Stimulated activated naive CD8-positive, alpha-beta T cell treated with anti-CD3 and anti-CD28 coated beads, Interleukin-15, Interleukin-2, amounts not matched to agents 100 U/mL and 50 U/mL, for 24 hours (primary cell): ENCODE measurements at places on chromosomes 6 and 20.

GRCh38 chr6:33568826-33569570 lies 11.1 kb downstream of the BAK1 start:
- no peak for DNase-seq

DNA sequence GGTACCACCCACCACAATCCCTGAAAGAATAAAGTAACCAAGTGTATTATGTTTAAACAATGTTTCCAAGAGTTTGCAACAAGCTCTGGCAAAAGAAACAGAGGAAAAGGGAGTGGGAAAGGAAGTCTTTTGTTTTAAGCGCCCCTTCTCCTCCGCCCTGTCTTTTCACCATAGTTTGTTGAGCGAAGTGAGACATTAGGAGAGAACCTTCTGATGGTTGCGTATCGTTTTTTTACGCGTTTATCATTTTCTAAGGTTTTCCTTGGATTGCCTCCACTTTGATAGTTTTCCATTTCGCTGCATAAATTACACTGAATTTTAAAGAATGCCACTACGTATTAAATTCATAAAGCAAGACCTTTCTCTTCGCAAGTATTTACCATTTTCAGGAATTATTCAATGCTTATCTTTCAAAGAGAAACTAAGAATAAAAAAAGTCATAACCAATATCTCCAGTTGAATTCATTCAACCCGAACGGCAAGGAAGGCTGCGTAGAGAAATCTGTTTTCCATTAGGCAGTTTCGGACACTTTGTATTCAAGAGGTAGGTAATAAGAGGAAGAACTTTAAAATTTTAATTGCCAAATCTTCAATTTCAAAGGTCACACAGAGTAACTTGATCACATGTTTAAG lies 920 bp upstream of the EPHA7 start:
- DNase-seq, result no peak

- DNase-seq, result no peak
Observed at GRCh38 chr6:88376197-88376596, 210.1 kb upstream of the CNR1 start.

- DNase-seq, result no peak
Observed at GRCh38 chr6:39812853-39813533, 20.8 kb downstream of the DAAM2 start.

- no peak for DNase-seq
Observed at GRCh38 chr6:170097505-170098427, 193.1 kb downstream of the DLL1 start.

- DNase-seq, result no peak
Observed at GRCh38 chr6:70345619-70346018, 42.7 kb upstream of the COL9A1 start.

DNA sequence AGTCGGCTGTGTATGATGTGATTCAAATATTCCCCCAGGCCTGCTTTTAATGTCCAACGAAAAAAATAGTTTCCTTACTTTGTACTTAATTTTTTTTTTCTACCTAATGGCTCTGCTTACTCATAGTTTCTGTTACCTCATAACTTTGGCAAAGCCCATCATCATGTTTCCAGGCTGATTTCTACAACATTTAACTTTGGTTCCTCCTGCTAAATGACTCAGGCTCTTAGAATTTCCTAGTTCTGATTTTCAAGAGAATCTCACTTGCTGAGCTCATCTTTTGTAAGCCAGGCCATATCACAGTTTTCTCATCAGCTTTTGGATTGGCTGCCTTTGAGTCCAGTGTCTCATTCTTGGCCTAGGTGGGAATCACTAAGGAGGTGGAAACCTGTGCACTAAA lies 323.1 kb downstream of the HDGFL1 start:
- DNase-seq, result no peak

DNA sequence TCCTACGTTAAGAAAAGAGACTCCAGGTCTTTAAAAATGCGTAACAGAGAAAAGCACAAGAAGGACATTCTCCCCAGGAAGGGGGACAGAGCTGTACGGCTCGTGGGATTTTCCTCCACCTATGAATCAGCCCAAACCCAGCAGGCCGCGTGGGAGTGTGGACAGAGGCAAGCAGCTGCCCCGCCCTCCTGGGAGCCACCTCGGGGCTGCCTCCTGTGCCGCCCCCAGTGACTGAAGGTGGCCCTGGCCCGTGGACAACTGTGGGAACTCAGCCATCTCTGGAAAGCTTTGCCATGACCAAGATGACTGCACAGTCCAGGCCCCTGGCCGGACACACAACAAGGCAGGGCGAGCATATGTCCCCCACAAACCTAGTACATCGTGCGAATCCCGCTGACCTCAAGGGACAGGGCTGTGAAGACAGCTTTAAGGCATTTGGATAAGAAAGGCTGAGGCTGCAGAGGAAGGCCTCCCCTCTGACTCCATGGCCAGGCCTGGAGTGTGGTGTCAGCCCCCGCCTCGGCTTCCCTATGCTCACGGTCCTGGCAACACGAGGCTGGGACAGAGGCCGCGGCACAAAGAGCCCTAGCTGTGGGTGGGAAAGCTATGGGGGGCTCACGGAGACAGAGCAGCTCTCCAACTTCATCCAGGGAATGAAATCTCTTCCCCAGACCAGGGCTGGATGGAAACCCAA lies 26.9 kb downstream of the PXDC1 start:
- DNase-seq, result no peak

- DNase-seq, result no peak
Observed at GRCh38 chr6:125375821-125376220, 74.1 kb upstream of the HDDC2 start.

GRCh38 chr6:158481690-158482473 lies 78.0 kb upstream of the TMEM181 start:
- no peak for DNase-seq

- DNase-seq, result no peak
Observed at GRCh38 chr20:10666221-10667076, 7.3 kb downstream of the JAG1 start.

- no peak for DNase-seq
Observed at GRCh38 chr20:10790013-10790412, 116.2 kb upstream of the JAG1 start.

- DNase-seq, result no peak
Observed at GRCh38 chr20:19883501-19883900, 125.4 kb downstream of the RIN2 start.

DNA sequence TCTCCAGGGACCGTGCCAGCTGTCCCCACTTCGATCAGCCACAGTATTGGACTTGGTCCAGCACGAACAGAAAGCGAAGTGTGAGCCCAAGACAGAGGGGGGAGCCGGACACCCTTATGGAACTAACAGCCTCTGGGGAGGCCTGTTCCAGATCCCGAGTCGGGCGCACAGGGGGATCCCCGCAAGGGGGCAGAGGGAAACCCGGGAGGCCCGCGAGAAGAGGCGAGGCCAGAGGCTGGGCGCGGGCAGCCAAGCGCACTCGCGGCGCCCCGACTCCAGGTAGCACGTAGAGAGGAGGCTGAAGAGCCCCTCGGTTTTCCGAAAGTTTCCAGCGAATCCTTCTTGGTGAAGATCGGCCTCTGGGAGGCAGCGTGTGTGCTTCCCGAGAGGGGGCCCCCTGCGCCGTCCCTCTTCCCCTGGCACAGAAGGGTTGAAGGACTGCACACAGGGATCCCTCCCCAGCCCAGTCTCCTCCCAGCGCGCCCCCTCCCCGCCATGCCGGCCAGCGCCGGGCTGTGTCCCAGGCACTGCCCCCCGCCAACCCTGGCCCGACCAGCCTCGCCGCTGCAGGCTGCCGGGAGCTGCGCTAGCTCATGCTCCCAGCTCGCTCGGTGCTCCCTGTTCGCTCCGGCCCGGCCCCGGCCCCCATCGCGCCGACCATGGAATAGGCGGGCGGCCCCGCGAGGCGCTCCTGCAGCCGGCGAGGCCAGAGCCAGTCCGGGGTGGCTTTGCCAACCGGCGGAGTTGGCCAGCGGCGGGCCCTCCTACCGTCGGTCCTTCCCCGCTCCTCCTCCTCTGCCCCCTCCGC lies 577 bp upstream of the SLC24A3 start:
- no peak for DNase-seq

- DNase-seq, result no peak
Observed at GRCh38 chr6:132464538-132465256, 48.2 kb downstream of the STX7 start.

DNA sequence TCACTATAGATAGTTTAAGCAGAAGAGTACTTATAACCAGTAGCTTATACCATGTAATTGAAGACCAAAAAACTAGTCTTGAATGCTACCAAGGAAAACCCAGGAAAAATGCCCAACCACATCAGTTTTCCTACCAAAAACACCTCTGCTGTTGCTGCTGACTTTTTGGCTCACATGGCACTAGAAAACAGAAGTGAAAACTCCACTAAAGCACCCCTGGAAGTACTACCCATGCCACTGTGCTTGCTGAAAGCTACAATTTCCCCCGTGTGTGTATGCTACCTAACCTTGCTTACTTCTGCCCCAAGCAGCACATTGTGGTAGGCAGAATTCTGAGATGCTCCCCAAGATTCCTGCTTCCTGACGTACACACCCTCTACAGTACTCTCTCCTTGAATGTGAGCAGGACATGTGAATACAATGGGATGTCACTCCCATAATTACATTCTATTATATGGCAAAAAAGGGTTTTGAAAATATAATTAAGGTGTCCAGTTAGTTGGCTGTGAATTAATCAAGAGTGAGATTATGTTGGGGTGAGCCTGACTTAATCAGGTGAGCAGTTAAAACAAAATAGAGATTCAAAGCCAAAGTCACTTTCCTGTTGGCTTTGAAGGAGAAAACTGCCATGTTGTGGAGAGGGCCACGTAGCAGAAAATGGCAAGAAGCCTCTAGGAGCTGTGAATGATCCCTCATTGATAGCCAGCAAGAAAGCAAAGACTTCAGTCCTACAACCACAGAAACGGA lies 209.8 kb upstream of the MARCKS start:
- DNase-seq, result no peak

- no peak for DNase-seq
Observed at GRCh38 chr20:56163806-56164205, 84.7 kb upstream of the MC3R start.

DNA sequence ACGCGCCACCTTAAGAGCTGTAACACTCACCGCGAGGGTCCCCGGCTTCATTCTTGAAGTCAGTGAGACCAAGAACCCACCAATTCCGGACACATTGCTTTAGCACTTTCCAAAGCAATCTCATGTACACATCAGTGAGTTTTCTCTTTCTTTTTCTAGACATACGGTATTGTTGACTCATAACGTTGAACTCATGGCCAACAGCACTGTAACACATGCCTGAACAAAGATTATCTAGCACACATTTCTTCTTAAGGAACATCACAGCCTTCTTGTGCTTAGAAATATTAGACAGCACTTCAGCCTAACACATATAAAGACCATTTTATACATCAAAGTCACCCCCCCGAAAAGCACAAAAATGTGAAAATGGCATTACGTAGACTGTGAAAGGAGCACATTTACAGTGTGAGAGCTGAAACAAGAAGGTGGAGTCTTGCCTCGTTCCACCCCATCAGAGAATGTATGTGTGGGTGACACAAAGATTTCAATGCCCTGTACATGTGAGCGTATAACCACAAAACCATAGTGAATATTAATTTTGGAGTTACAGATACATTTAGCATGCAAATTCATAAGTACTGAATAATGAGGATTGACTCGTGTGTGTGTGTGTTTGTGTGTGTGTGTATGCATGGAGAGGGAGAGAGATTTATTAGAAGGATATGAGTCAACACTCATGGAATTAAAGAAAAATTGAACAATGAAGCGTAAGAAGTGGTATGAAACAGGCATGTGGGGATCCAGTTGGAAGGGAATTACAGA lies 134.1 kb downstream of the FAM83B start:
- DNase-seq, result no peak

DNA sequence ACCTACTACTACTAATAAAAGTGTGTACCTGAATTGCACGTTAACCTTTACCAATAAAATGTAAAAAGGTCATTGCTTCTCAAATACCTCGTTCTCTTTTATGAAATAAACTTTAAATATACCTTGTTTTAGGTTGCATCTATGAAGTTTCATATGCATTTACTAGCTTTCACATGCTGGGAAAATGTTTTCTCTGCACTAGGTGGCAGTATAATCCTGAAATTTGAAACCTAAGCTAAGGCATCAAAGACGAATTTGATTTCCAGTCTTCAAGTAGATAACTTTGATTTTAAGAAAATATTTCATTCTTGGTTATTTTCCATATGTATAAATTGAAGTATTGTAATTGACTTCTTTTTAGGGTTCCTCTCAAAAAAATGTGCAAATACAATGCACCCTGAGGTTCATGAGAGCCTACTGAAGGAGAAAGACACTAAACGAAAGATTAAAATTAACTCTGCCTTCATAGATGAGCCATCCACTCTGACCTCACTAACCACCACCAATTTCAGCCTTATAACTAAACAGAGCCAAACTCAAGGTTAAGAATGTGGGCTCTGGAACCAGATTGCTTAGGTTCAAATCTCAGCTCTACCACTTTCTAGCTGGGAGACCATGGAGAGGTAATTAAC lies 7.3 kb upstream of the COL9A1 start:
- no peak for DNase-seq

GRCh38 chr20:47847884-47848485 lies 62.7 kb upstream of the SULF2 start:
- no peak for DNase-seq

GRCh38 chr20:6074145-6074561 lies 20.3 kb upstream of the LRRN4 start:
- no peak for DNase-seq

- no peak for DNase-seq
Observed at GRCh38 chr20:49811825-49812506, 662 bp upstream of the SLC9A8 start.

- DNase-seq, result no peak
Observed at GRCh38 chr6:51817832-51818231, 269.6 kb downstream of the PKHD1 start.

GRCh38 chr6:128358244-128358776 lies 162.1 kb downstream of the PTPRK start:
- DNase-seq, result no peak

- DNase-seq, result no peak
Observed at GRCh38 chr6:143880412-143880811, 16.1 kb downstream of the ZC2HC1B start.

GRCh38 chr6:35031611-35032529 lies 109.3 kb downstream of the TCP11 start:
- no peak for DNase-seq

GRCh38 chr6:159176913-159177312 lies 7.7 kb downstream of the FNDC1 start:
- no peak for DNase-seq

GRCh38 chr20:1357921-1358671 lies 29.2 kb upstream of the SDCBP2 start:
- DNase-seq, result peak; percentile 33

- peak; percentile 32 for DNase-seq
Observed at GRCh38 chr6:110944681-110945151, 13.8 kb upstream of the GTF3C6 start.

- DNase-seq, result no peak
Observed at GRCh38 chr20:63454731-63455567, 17.5 kb downstream of the KCNQ2 start.

- no peak for DNase-seq
Observed at GRCh38 chr20:3174442-3175261, 1.3 kb upstream of the LZTS3 start.

- DNase-seq, result no peak
Observed at GRCh38 chr6:145736661-145737144, 1.4 kb upstream of the EPM2A start.

DNA sequence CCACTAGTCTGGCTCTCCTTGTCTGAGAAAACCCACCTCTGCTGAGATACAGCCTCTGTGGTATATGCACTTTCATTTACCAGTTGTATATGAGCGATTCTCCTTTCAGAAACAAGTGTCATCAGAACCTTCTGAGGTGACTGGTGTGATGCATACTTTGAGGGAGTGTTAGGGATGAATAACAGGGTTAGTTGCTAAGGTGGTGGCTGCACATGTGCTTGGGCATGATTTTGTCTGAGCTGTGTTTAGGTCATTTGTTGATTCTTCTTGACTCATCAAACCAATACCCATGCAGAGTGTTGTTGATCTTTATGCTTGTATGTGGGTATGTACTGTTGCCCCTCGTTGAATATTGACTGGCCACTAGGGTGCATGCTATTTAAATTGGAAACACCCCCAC lies 25.7 kb downstream of the DTD1 start:
- no peak for DNase-seq
